GM03348 (cell line): ENCODE measurements at places on chromosomes 11 and 22.

DNA sequence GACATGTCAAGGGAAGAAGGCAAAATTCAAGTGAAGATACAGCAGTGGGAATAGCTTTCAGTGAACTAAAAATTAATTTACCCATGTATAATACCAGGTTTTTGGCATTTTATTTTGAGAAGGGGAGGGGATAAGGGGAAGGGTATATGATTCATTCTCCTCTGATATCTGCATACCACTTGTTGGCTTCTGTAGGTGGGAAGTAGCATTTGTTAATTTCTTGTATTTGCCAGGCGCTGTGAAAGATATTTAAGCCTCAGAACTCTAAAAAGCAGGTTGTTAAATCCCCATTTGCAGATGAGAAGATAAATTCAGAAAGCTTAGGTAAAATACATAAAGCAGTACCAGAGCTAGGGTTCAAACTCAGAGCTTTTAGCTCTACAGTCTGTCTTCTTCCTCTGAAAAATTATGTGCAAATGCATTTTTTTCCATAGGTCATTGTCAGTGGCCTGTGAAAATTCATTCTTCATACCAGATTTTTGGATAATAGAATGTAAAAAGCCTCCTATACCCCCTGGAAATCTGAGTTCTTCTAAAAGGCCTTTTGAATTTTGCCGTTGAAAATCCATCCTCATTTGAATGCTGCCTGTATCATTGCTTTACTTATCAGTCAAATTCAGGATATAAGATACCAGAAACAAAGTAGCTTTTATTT, 221.3 kb downstream of the DDX10 start:
- DNase-seq, result no peak

GRCh38 chr22:27201741-27202140, 544.4 kb downstream of the MIAT start:
- no peak for DNase-seq

- DNase-seq, result no peak
These were observed 2.9 kb downstream of the IZUMO1R start for GRCh38 chr11:94307101-94307791.

DNA sequence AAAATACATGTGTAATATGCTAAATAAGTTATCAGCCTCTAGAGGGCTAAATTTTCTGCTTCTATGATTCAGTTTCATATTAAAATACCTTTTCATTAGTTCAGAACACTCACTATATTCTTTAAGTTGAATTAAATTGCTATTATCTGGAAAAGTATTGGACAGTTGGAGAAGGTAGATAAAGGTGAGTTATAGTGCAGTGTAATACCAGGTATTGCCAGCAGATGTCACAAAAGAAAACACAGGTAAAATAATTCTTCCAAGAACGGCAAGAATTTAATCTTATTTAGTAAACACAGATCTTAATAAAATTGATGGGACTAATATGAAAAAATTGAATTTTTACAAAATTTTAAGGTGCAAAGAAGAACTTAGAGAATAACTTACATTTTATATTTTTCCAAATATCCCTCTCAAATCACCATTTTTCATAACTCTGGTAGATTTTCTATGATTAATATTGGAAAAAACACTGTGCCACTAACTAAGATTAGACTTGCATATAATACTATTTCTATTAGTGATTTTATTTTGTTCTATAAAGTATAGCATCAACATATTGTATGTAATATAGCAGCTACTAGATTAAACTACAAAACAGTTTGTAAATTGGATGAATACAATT, 1.7 kb upstream of the LRRC4C start:
- DNase-seq, result peak; percentile 11

DNA sequence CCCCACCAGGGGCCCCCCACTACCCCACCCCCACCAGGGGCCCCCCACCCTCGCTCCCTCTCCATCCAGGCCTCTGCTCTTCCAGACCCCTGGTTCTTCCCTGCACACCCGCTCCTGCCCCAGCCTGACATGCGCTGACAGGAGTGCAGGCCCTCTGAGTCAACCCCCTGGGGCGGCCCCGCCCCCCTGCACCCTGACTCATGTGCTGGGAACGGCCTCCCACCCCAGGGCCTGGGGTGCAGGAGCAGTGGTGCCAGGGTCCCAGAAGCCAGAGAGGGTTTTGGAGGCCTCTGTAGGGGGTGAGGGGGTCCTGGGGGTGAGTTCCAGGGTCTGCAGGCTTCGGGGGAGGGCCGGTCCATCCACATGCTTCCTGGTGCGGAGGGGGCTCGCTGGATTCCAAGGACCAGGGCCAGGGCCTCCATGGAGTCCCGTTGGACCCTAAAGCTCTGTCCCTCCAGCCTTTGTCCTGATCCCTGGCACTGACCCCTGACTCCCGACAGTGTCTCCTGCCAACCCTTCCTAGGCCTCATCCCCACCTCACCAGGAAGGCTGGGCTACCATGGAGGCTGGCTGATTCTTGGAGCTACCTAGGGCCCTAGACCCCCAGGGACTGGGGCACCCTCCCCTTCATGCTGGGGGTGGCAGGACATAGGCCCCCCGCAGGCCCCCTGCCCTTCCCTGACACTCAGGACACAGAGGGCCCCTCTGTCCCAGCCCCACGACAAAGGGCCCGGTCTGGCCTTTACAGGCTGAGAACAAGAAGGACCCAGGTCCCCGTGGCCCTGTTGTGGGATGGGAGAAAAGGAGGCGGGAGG, 583 bp upstream of the PKP3 start:
- DNase-seq, result peak; percentile 97

GRCh38 chr11:17014321-17014832, at the start of gene PLEKHA7:
TSS of gene PLEKHA7 (minus strand) at chr11:17014414. CDS start at chr11:17014401, 13 bp downstream.
- peak; percentile 42 for DNase-seq

- DNase-seq, result no peak
These were observed 51.8 kb upstream of the LMO1 start for GRCh38 chr11:8315463-8315862.

- DNase-seq, result no peak
These were observed 27.7 kb downstream of the EMID1 start for GRCh38 chr22:29233277-29233877.

DNA sequence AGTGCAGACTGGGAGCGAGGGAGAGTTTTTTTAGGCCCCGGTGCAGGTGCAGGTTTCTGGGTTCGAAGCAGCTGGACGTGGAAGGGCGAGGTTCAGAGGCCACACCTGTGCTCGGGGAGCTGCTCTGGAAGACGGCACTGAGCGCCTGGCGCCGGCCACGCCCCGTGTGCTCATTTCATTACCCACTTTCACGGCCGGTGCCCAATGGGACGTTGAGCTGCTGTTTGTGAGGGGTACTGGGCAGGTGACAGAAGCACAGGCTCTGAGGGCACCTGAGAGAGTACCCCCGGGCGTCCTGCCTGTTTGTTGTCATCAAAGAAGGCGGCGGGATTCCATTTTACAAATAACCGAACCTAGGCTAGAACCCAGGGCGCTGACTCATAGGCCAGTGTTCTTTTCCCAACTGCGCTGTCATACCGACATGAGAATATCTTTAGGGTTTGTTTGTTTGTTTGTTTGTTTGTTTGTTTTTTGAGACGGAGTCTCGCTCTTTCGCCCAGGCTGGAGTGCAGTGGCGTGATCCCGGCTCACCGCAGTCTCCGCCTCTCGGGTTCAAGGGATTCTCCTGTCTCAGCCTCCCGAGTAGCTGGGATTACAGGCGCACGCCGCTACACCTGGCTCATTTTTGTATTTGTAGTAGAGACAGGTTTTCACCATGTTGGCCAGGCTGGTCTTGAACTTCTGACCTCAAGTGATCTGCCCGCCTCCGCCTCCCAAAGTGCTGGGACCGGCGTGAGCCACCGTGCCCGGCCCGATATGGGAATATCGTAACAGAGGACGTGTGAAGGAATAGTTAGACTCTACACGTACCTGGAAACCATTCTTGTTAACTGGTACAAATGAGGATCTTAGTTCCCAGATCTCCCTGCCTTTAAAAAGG, 16.6 kb upstream of the SPTBN2 start:
- DNase-seq, result peak; percentile 36

- DNase-seq, result no peak
These were observed 80.8 kb upstream of the PITPNB start for GRCh38 chr22:27999876-28000275.

DNA sequence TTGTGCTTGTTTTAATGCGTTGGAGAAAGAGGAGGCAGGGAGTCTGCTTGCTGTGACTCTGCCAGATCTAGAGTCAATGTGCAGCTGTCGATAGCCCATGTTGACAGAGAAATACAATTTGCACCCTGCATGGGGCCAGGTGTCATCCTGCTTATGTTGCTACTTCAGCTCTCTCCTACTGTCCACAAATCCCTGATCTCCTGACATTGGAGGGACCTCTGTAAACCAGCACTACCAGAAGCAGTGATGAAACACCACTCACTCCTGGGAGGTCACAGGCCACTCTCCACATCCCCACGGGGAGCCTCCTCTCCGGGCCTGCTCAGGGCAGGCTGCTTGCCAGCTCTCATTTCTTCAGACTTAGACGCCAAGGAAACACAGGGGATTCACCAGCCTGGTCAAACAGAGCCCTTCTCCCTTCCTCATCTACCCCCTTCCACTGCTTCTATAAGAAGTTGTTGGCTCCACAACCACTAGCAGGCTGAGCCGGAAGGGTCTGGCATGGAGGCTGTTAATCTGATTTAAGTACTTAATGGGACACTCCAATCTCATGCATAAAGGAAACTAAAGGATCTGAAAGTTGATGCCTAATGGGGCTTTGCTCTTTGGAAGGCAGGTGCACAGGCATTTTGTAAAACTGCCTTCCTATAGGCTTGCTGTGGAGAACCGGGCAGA, 29.9 kb upstream of the CSNK2A3 start:
- no peak for DNase-seq

GRCh38 chr11:33262011-33262645, 4.9 kb downstream of the HIPK3 start:
- DNase-seq, result no peak

GRCh38 chr11:84089072-84090057, 803.2 kb upstream of the CCDC90B start:
- no peak for DNase-seq

- no peak for DNase-seq
These were observed 402.3 kb downstream of the BRD1 start for GRCh38 chr22:49425356-49425755.

DNA sequence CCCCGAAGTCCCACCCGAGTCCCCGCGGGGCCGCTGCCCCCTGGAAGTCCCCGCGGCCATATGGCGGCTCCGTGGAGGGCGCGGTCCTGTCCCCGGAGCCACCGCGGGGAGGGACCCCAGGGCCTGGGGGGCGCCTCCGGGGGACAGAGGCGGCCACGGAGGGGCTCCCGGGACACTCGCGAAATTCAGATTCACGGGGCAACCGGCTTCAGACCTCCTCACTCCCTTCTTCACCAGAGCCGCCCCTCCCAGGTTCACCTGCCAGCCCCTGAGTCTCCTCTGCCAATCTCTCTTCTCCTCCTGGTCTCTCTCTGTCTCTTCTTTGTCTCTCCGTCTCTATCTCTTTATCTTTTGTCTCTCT, 28.2 kb upstream of the TOLLIP start:
- DNase-seq, result no peak

GRCh38 chr11:31089117-31089516, 280.4 kb downstream of the DCDC1 start:
- DNase-seq, result no peak

DNA sequence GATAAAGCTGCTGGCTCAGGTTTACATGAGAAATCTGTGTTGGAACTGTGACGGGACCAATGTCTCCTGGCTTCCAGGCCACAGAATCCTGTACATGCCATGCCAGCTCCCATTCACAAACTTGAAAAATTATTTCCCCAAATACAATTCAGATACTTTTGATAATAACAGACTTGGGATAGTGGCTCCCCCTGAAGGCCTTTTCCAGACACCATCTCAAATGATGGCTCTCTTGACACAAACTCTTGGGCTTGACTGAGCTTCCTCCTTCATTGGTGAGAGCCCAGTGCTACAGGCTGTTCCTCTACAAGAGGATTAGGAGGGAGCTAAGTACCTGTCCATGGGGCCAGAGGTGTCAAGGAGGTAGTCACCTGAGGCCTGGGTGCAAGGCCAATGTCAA, 104.7 kb upstream of the PAX6 start:
- no peak for DNase-seq

DNA sequence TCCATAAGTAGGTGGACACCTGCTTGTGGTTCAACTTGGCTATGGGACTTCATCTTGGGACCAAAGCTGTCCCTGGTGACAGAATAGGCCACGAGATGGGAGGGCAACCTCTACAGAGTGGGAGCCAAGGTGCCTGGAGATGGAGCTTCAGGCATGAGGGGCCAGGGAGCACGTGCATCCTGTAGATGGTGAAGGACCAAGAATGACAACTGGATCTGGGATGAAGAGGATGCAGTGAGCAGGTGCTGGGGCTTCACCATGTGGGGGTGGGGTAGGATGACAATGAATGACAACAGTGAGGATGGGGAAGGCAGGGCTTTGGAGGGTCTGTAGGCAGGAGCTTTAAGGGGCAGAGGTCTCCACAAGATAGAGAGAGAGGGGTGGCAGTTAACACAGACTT, 372.0 kb upstream of the B3GAT1 start:
- DNase-seq, result no peak

DNA sequence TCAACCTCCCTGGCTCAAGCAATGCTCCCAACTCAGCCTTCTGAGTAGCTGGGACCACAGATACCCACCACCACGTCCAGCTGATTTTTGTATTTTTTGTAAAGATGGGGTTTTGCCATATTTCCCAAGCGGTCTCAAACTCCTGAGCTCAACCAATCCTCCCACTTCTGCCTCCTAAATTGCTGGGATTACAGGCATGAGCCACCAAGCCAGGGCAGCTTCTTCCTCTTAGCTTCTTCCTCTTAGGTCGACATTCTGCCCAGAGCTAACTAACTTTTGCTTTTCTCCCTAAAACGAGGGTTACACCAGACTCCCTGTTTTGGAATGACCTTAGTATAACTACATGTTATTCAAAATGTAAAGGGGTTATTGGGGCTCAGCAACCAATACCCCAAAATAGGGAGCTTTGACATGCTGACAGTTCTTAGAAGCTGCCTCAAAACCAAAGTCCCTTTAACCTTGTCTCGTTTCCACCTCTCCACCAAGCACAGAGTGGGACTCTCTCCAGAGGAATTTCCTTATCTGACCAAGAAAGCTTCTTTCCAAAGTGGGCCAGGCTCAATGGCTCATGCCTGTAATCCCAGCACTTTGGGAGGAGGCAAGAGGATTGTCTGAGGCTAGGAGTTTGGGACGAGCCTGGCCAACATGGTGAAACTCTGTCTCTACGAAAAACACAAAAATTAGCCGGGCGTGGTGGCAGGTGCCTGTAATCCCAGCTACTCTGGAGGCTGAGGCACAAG, 7.0 kb downstream of the HPS5 start:
- DNase-seq, result no peak

- DNase-seq, result no peak
These were observed 300.6 kb upstream of the C11orf87 start for GRCh38 chr11:109121173-109121932.

- no peak for DNase-seq
These were observed 3.9 kb downstream of the LTBP3 start for GRCh38 chr11:65554057-65554818.

- no peak for DNase-seq
These were observed 83.6 kb upstream of the BLID start for GRCh38 chr11:122199661-122200060.
